Breast epithelium (tissue), 4 donors: ENCODE measurements at places on chromosomes 1 and 21. TPM values are rescaled to one million over a fixed set of nuclear protein-coding genes. Genes with fewer than 3 reads are reported as not detected.

DNA sequence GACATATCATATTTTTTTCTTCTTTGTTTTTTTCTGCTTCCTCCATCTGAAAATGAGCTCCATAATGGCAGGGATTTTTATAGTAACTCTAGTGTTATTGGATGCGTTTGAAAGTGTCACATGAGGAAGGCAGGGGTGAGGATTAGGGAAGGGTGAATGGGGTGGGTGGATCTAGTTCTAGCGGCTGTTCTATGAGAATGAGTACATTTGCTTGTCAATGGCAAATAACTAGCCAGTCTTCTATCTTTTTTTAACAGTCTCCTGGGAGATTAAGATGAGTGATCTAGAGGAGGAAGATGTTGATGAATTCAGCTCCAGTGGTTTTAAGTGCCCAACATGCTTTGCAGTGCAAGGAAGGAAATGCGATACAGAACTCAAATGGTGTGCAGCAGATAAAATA, 5.8 kb downstream of the OR14I1 start:
- H3K4me1 ChIP-seq, result no peaks in the 10 kb centered on the region
- H3K36me3 ChIP-seq, result no peaks in the 10 kb centered on the region
- H3K27ac ChIP-seq, result no peak overlapping the region
- H3K4me3 ChIP-seq, result no peak overlapping the region
- no peak for DNase-seq

Gene PRMT6
- 6.7 TPM for total RNA-seq

- no peak for DNase-seq
- H3K27ac ChIP-seq, result no peak overlapping the region
Observed at GRCh38 chr21:32472890-32473765, 60.6 kb downstream of the EVA1C start.

Gene ZBTB7B
- 53.4 TPM for total RNA-seq

Gene FCRLA
- total RNA-seq, result 0.15 TPM

Gene LRRC38
- total RNA-seq, result 0.15 TPM

DNA sequence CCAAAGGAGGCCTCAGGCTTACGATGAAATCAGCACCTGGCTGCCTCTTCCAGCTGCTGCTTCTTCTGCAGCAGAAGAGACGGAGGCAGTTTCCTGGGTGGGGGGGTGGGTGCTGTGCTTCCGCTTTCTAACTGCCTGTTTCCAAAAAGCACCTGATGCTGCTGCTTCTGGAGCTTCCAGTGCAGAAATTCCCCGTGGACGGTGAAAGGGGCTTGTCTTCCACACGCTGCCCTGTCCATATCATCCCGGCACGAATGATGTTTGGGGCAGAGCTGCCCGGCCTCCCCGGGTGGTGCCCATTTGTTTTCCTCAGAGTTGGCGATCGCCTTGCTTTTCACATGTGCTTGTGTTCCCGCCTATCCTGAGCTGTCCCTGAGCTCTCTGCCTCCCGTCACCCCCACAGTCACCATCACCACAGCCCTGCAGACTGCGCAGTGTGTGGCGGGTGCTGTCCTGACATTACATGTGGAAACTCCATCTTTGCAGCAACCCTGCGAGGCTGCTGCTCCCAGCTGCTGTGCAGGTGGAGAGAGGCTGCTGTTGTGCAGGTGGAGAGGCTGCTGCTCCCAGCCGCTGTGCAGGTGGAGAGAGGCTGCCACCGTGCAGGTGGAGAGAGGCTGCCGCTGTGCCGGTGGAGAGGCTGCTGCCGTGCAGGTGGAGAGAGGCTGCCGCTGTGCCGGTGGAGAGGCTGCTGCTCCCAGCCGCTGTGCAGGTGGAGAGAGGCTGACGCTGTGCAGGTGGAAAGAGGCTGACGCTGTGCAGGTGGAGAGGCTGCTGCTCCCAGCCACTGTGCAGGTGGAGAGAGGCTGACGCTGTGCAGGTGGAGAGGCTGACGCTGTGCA, 1.8 kb downstream of the TTLL10 start:
- no peak for DNase-seq
- no peaks in the 10 kb centered on the region for H3K4me1 ChIP-seq
- H3K27ac ChIP-seq, result no peak overlapping the region
- H3K27me3 ChIP-seq, result peaks cover 4% of the 10 kb centered on the region

- no peaks in the 10 kb centered on the region for H3K27me3 ChIP-seq
- peak; percentile 89 for DNase-seq
- no peaks in the 10 kb centered on the region for H3K36me3 ChIP-seq
- H3K27ac ChIP-seq, result peak overlapping the region; percentile 86
- peaks cover 12% of the 10 kb centered on the region for H3K4me1 ChIP-seq
Observed at GRCh38 chr1:204128964-204129896, 22.6 kb downstream of the ETNK2 start.

DNA sequence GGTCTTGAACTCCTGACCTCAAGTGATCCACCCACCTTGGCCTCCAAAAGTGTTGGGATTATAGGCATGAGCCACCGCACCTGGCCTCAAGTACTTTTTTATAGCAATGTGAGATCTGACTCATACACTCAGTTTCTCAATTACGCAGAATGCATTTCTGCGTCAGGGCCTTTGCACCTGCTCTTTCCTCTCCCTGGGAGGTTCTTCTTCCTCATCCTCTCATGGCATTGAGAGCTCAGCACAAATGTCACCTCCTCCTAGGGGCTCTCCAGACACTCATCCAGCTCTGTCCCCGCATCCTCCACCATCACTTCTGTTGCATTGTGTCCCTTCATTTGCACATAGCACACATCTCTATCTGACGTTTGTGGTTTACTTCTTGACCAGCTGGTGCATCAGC, 418.8 kb downstream of the PTPRU start:
- peaks cover 4% of the 10 kb centered on the region for H3K27me3 ChIP-seq
- no peak overlapping the region for H3K4me3 ChIP-seq
- no peaks in the 10 kb centered on the region for H3K36me3 ChIP-seq
- no peaks in the 10 kb centered on the region for H3K4me1 ChIP-seq
- no peak for DNase-seq
- no peak overlapping the region for H3K27ac ChIP-seq

- H3K4me3 ChIP-seq, result no peak overlapping the region
- no peaks in the 10 kb centered on the region for H3K27me3 ChIP-seq
- DNase-seq, result no peak
- no peaks in the 10 kb centered on the region for H3K36me3 ChIP-seq
- H3K4me1 ChIP-seq, result peaks cover 17% of the 10 kb centered on the region
Observed at GRCh38 chr1:44326821-44327465, 28.1 kb downstream of the ERI3 start.

DNA sequence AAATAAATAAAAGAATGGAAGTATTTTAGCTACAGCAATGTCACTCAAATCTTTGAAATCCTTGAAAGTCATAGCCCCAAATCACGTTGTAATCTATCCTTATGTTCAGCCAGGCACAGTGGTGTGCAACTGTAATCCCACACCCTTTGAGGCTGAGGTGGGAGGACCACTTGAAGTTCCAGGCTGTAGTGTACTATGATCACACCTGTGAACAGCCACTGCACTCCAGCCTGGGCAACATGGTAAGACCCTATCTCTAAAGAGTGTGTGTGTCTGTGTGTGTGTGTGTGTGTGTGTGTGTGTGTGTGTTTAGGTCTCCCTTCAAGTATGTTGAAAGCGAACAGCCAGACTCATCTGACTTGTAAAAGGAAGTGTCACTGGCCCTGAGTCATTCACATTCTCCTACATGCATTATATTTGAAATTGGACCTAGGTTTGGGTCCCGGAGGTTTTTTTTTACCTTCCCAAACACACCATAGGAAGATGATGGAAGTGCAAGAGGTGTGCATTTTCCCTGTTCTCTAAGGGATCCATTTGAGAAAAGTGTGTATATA, 50.1 kb downstream of the ZNF281 start:
- H3K36me3 ChIP-seq, result no peaks in the 10 kb centered on the region
- no peak overlapping the region for H3K27ac ChIP-seq
- H3K4me1 ChIP-seq, result no peaks in the 10 kb centered on the region
- no peak overlapping the region for H3K4me3 ChIP-seq
- H3K27me3 ChIP-seq, result no peaks in the 10 kb centered on the region
- DNase-seq, result no peak

DNA sequence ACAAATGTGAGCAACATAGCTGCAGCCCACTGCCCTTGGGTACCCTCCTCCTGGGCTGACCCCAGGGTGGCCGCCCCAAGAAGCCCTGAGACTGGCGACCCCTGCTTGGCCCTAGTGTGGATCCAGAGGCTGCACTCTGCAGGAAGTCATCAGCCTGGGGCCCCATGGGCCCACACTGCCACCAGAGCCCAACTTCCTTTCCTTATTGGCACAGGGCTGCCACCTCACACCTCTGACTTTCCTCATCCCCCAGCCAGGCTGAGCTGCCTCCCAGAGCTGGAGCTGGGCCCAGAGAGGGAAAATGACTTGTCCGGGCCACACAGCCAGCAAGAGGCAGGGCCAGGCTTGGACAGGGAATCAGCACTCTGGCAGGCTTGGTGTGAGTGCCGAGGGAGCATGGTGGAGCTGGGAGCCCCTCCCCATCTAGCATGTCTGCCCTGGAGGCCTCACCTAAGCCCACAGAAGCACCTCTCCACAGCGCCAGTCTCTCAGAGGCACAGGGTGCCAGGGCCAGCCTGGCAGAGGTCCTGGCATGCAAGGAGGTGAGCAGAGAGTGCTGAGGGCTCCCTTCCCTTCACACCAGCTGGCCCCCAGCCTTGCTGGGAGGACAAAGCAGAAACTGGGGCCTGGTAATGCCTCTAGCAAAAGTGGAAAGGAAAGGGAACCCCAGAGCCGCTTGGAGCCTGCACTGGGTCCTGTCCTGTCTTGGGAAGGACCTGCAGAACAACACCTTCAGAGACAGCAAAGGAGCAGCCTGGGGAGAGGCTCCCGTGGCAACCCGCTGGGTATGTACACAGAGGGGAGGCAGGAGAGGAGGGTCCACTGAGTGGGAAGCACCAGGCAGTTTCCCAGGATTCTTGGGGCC, 3.2 kb downstream of the RAP1GAP start:
- H3K36me3 ChIP-seq, result no peaks in the 10 kb centered on the region
- DNase-seq, result peak; percentile 50
- no peak overlapping the region for H3K27ac ChIP-seq
- no peaks in the 10 kb centered on the region for H3K4me1 ChIP-seq

GRCh38 chr1:31701091-31701736, 2.6 kb downstream of the COL16A1 start:
- peaks cover 32% of the 10 kb centered on the region for H3K4me1 ChIP-seq
- H3K27ac ChIP-seq, result peak overlapping the region; percentile 93
- H3K27me3 ChIP-seq, result no peaks in the 10 kb centered on the region
- DNase-seq, result peak; percentile 97

- H3K36me3 ChIP-seq, result no peaks in the 10 kb centered on the region
- H3K27me3 ChIP-seq, result no peaks in the 10 kb centered on the region
- peak; percentile 50 for DNase-seq
- H3K4me3 ChIP-seq, result peak overlapping the region; percentile 94
Observed at GRCh38 chr1:198156111-198156744, 570 bp upstream of the NEK7 start.

DNA sequence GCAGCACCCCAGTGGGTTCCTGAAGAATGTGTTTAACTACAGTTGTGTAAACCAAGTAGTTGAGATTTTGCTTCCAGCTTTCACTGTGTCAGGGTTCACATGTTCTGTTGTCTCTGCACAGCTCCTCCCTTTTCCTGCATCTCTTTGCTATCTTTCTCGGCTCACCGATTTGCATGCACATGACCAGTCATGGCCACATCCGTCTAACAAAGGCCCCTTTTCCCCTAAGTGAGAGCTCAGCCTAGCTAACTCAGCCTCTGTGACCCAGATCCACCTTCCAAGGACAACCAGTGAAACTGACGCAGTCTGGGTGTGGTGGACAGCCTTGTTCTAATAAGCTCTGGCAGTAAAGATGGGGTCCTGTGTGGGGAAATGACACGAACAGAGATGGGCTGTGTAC, 101.1 kb downstream of the ZP4 start:
- DNase-seq, result no peak
- H3K4me3 ChIP-seq, result no peak overlapping the region
- H3K27ac ChIP-seq, result no peak overlapping the region
- H3K27me3 ChIP-seq, result no peaks in the 10 kb centered on the region
- no peaks in the 10 kb centered on the region for H3K4me1 ChIP-seq

Gene GUCA2A
- not detected for total RNA-seq

Gene SLC35A3
- 31.8 TPM for total RNA-seq

GRCh38 chr1:207883660-207884250, 27.2 kb downstream of the CD34 start:
- no peak for DNase-seq
- no peak overlapping the region for H3K4me3 ChIP-seq
- H3K27me3 ChIP-seq, result no peaks in the 10 kb centered on the region
- no peaks in the 10 kb centered on the region for H3K4me1 ChIP-seq
- H3K27ac ChIP-seq, result peak overlapping the region; percentile 41
- H3K36me3 ChIP-seq, result no peaks in the 10 kb centered on the region

GRCh38 chr1:12697397-12697796, 18.5 kb upstream of the AADACL3 start:
- no peaks in the 10 kb centered on the region for H3K36me3 ChIP-seq
- no peaks in the 10 kb centered on the region for H3K27me3 ChIP-seq
- DNase-seq, result no peak
- H3K27ac ChIP-seq, result no peak overlapping the region
- no peak overlapping the region for H3K4me3 ChIP-seq

- DNase-seq, result no peak
- H3K27me3 ChIP-seq, result no peaks in the 10 kb centered on the region
- no peaks in the 10 kb centered on the region for H3K4me1 ChIP-seq
- no peaks in the 10 kb centered on the region for H3K36me3 ChIP-seq
- no peak overlapping the region for H3K27ac ChIP-seq
Observed at GRCh38 chr1:21608798-21609197, 60.4 kb downstream of the RAP1GAP start.

GRCh38 chr1:44273560-44274350, 60.5 kb downstream of the DMAP1 start:
- no peak overlapping the region for H3K27ac ChIP-seq
- no peak for DNase-seq
- no peaks in the 10 kb centered on the region for H3K4me1 ChIP-seq
- no peaks in the 10 kb centered on the region for H3K36me3 ChIP-seq

- no peak for DNase-seq
- no peaks in the 10 kb centered on the region for H3K27me3 ChIP-seq
- H3K4me1 ChIP-seq, result no peaks in the 10 kb centered on the region
- H3K4me3 ChIP-seq, result no peak overlapping the region
- H3K27ac ChIP-seq, result no peak overlapping the region
Observed at GRCh38 chr21:38897532-38898421, 92.0 kb downstream of the ETS2 start.

DNA sequence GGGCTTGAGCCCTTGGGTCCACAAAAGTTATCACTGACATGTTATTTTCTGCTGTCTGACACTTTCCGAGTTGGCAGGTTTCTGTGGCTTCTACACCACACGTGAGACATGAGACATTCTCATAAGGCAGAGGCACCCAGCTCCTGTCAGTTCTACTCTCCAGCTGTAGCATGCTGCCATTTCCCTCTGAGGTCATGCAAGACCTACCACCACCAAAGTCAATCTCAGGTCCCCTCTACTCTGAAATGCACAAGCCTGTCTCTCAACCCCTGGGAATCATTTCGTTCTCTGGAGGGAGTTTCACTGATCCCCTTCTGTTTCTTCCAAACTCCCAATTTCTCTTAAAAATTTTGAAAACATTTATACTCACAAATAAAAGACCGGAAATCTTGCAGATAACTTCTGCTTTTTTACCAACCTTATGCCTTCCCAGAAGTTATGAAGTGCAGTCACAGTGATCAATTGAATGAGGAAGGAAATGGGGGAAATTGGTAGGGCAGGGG, 39.5 kb upstream of the CR2 start:
- no peaks in the 10 kb centered on the region for H3K36me3 ChIP-seq
- H3K4me1 ChIP-seq, result no peaks in the 10 kb centered on the region
- H3K27ac ChIP-seq, result no peak overlapping the region
- H3K27me3 ChIP-seq, result no peaks in the 10 kb centered on the region
